HTR-8/SVneo (cell line): ENCODE measurements at places on chromosomes 13 and 19.

DNA sequence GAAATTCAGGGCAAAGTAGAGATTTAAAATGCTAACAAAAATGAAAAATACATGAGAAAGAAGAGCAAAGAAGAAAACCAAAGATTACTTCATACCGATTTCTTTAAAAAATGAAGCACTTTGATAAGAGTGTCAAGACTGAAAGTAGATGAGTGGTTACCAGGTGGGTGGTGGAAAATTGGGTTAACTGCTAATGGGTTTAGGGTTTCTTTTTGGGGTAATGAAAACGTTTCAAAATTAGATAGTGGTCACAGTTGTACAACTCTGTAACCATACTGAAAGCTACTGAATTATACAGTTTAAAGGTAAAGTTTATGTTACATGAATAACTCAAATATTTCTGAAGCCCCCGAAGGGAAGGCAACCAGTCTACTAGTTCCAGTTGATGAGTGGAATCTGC, 179.4 kb downstream of the NDFIP2 start:
- no peak for DNase-seq

DNA sequence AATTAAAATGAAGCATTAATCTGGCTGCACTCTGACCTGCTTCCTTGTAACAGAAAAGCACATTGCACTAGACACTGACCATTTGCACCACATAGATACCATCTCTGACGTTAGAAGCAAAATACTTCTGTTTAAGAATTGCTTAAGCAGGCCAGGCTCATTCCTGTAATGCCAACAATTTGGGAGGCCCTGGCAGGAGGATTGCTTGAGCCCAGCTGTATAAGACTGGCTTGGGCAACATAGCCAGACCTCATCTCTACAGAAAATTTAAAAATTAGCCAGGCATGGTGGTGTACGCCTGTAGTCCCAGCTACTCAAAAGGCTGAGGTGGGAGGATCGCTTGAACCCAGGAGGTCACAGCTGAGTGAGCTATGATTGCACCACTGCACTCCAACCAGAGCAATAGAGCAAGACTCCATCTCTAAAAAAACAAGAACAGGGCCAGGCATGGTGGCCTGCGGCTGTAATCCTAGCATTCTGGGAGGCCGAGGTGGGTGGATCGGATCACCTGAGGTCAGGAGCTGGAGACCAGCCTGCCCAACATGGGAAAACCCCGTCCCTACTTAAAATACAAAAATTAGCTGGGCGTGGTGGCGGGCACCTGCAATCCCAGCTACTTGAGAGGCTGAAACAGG, 7.0 kb upstream of the TLE6 start:
- DNase-seq = no peak

- no peak for DNase-seq
These were observed 1608.8 kb upstream of the PCDH20 start for GRCh38 chr13:63024458-63024857.

- DNase-seq = no peak
These were observed 11.6 kb upstream of the NAA16 start for GRCh38 chr13:41299316-41300094.

DNA sequence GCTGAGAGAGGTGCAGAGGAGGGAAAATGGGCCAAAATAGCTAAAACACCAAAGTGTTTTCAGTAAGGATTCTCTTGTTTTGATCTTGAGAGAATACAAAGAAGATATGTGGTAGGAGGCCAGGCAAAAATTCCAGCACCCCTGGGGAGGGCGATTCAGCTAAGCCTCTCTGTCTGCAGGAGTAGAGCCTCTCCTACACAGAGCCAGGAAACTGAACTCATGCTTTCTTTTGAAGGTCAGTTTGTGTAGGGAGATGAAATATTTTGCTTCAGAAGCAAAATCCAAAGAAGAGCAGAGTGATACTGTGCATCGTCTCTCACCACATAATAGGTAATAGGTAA, 565.0 kb downstream of the FGF9 start:
- no peak for DNase-seq

DNA sequence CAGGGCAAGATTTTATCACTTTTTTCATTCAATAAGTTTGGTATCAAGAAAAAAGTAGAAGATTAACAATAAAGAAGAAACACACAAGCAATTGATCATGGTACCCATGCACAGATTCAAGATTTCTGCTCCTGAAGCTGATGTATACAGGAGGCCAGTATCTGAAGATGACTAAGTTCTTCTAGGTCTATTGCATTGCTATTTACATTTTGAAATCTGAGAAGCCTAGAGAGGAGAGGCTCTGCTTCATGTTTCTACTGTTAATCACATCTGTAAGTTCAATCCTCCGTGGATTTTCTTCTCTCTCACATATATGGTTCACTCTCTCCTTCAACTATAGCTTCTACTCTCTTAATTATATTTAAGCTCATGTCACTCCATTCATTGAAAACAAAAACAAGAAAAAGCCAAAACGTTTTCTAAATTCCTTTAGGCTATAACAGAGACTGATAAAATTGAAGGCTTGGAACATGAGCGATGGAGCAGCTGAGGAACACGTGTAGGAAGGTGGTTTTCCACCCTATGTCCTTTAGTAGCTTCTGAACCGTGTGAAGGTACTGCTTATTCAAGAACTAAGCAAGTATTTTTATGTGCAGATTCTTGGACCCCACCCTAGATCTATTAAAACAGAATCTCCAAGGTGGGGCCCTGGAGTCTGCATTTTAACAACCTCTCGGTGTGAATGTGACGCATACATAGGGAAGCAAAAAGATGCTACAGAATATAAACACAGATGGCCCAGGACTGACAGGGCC, 198.2 kb downstream of the EFNB2 start:
- DNase-seq = no peak

GRCh38 chr19:3135961-3136683, at the start of gene GNA15:
TSS of gene GNA15 (plus strand) at chr19:3136033. CDS start at chr19:3136451, 418 bp downstream.
- no peak for DNase-seq

- no peak for DNase-seq
These were observed 5.9 kb upstream of the CCL25 start for GRCh38 chr19:8046569-8047165.

GRCh38 chr19:13506471-13506820, at the start of gene CACNA1A:
TSS of gene CACNA1A (minus strand) at chr19:13506479. CDS start at chr19:13506224, 255 bp downstream.
- DNase-seq = no peak

- no peak for DNase-seq
These were observed 17.9 kb upstream of the C2CD4C start for GRCh38 chr19:426725-427445.

- DNase-seq = no peak
These were observed 6.8 kb downstream of the S1PR2 start for GRCh38 chr19:10224337-10224736.

DNA sequence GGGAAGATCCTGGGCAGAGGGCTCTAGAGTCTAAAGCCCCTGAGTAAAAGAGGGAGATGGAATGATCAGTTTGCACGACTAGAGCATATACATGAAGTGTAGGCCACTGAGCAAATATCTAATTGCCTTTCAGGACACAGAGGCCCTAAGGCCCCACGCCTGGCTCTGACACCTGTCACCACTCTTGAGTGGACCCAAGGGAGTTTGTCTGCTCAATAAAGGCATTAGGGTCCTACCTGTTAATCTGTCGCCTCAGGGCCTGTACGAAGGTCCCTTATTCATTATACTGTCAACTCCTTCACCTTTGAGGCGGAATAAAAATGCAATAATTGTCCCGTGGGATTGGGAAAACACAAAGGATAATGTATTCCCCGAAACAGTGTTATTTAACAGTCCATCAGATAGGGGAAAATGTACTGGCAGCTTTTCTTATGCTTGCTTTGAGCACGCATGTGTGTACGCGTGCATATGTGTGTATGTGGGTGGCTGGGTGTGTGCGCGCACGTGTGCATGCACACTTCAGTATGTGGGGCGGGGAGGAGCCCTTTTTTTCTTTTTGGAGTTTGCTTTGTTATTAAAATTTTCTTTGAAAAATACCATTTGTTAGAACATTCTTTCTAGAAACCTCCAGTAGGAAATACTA, 161.8 kb upstream of the SERP2 start:
- no peak for DNase-seq

- DNase-seq = peak; percentile 82
These were observed 1.1 kb upstream of the KCTD15 start for GRCh38 chr19:33795370-33796163.

- DNase-seq = no peak
These were observed 137.6 kb upstream of the PEG3 start for GRCh38 chr19:56978023-56978565.

DNA sequence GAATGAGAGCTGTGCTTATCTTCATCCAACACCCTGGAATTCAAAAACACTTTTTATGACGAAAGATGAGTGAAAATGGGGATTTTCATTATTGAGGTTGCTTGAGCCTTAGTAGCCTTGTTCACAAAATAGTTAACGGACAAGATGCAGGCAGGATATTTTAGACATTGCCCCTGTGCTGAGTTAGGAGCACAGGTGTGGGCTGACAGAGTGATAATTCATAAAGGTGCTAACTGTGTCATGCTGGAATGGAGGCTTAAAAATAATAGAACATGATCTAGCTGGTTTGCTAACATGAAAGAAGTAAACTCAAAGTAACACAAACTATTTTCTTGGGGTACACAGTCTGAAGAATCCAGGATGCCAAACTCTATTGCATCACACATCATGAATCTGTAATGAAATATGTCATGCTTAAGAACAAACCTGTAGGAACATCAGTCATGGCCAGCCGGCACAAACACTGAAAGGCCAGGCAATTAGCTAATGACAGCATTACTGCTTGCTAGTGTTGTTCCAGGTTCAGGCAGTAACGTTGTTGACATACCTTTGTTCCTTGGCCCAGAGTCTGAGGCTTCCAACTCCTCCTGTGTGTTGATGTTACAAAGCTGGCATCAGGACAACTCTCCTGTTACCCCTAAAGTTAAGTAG, 55.3 kb downstream of the FRY start:
- no peak for DNase-seq

GRCh38 chr19:28023064-28023463, 1189.9 kb downstream of the UQCRFS1 start:
- no peak for DNase-seq

GRCh38 chr19:15062036-15062435, 12.8 kb downstream of the CASP14 start:
- no peak for DNase-seq

- DNase-seq = no peak
These were observed 1294.3 kb upstream of the ATXN8OS start for GRCh38 chr13:68813180-68813796.

GRCh38 chr19:16363133-16363851, 38.7 kb downstream of the KLF2 start:
- DNase-seq = no peak

DNA sequence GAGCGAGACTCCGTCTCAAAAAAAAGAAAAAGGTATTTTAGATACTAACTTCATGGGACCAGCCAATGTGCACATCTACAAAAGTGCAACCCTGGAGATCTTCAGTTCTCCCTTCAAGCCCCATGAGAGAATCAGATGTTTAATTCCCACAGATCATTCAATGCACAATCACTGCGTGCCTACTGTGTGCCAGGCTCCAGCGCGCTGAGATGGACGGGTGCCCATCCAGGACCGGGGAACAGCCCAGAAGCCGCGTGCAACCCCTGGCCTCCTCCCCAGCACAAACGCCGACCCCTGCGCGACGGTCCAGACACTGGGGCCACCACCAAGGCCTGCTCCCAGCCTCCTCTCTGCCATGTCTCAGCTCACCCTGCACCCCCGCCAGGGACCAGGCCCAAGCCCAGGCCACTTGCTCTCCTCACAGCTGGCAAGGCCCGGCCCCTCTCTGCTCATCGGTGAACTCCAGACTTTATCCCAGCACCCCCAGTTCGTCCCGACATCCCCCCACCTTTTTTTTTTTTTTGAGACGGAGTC, 5.3 kb downstream of the BTBD2 start:
- no peak for DNase-seq

DNA sequence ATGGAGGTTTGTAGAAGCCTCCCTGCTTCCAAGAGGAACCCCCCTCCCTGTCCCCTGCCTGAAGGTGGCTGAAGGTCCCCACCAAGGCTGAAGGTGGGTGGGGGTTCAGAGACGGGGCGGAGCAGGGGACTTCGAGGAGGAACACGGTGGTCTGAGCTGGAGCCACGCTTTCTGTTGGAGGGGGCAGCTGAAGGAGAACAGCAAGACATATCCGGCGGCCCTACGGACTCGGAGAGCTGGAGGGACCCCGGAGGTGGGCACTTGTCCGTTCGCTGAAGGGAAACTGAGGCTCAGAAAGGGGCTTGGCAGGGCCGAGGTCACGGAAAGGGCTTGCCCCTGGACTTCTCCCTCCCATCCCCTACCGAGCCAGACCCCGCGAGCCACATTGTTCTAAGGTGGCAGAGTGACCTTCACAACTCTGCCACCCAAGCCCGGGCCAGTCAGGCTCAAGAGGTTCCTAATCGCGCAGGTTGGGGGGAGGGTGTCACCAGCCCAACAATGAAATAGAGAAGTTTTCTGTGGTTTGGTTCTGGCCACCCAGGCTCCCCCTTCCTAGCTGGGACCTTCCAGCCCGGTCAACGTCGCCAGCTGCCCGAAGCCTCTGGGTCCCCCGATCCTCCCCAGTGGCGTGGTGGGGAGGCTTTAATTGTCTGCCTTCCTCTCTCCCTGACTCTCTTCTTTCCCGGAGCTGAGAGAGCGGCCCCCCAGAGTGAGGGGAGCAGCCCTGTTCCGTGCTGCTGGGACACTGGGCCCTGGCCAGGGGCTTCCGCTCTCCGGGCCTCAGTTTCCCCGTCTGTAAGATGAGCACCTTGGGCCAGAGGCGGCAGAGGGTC, 15.5 kb upstream of the KCNN1 start:
- no peak for DNase-seq

DNA sequence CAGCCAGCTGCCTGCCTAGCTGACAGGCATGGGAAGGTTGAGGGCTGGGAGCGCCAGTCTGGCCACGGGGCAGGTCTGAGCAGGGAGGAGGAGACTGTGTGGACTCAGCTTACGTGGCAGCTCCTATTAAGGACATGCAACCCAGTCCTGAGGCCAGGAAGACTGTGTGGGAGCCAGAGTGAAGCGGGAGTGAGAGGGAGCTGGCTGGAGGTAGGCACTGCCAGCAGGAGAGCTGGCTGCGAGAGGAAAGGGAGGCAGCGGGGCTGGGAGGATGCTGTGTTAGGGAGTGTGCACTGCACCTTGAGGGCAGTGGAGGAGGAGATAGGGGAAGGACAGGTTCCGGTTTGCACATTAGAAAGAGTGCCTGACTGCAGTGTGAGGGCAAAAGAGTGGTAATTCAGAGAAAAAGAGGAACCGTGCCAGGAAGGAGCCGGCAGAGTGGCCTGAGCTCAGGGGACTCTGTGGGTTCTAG, 99.2 kb downstream of the SLC7A1 start:
- DNase-seq = no peak

DNA sequence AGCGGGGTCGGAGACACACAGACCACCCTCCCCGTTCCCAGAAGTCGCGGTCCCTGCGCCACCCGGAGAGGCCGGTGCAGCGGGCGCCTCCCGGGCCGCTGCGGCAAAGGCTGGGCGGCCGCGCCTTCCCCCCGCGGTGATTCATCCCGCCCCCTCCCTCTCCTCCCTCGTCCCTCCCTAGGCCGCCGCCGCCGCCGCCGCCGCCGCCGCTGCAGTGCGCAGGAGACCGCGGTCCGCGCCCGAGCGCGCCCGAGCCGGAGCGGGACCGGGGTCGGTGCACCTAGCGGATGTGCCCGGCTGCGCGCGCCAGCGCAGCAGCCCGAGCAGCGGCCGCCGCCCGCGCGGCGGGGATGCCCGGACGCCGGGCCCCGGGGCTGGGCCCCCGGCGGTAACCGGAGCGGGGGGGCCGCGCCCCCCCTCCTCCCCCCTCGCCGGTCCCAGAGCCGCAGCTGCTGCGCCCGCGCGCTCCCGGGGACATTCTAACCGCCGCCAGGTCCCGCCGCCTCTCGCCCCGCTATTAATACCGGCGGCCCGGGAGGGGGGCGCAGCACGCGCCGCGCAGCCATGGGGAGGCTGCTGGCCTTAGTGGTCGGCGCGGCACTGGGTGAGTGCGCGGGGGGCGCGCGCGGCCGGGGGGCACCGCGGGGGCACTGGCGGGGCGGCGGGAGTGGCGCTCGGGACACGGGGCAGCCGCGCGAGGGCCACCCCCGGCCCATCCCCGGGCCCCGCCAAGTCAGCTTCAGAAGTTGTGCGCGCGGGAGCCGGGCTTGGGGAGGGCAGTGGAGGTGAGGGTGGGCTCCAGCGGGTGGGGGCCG, at the start of gene SCN1B:
TSS of gene SCN1B (plus strand) at position 214 of the 815 bp plus-strand sequence. CDS start at position 565, 351 bp downstream.
- DNase-seq = peak; percentile 75
